Stimulated activated CD4-positive, alpha-beta T cell treated with anti-CD3 and anti-CD28 coated beads, Interleukin-12 subunit alpha, Interleukin-12 subunit beta, amount 100 ng/mL, for 4 hours (primary cell): ENCODE measurements at places on chromosomes 4 and X.

DNA sequence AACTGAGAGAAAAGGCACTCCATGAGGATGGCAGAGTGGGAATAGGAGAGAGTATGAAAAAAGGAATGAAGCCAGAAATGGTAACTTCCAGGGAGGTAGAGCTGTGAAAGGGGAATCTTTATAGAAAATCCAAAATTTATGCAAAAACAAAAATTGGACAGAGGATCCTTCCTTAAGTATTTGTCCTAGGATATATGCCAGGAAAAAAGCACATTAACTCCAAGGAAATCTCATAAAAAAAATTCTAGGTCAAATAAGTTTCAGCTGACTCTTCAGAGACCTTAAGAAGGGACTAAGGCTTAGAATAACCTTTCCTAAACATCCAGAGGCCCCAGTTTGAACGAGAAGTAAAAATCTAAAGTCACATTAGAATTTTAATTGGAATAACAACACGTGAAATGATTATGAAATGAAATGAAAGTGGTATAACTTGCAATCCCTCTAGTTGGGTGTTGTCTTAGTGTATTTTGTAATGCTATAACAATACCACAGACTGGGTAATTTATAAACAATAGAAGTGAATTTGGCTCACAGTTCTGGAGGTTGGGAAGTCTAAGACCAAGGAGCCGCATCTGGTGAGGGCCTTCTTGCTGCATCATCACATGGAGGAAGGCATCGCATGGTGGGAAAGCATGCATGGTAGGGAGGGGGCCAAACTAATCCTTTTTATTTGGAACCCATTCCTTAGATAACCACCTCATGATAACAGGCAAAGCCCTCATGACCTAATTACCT, 145.4 kb upstream of the RXFP1 start:
- no peak for DNase-seq

DNA sequence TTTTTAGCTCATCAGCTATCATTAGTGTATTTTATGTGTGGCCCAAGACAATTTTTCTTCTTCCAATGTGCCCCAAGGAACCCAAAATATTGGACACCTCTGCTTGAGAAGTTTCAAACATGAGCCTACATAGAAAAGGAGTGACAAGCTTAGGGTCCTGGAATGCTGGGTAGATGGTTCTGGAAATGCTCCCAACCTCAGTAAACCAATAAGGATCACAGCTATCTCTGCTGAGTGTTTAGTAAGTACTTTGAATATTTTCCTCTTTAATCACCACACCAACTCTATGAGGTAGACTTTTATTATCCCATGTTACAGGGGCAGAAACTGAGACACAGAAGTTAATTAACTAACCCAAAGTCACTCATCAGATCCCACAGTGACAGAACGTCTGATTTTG, 164.9 kb upstream of the KLF3 start:
- DNase-seq = no peak

GRCh38 chr4:141501395-141501794, 135.0 kb upstream of the IL15 start:
- DNase-seq = no peak

DNA sequence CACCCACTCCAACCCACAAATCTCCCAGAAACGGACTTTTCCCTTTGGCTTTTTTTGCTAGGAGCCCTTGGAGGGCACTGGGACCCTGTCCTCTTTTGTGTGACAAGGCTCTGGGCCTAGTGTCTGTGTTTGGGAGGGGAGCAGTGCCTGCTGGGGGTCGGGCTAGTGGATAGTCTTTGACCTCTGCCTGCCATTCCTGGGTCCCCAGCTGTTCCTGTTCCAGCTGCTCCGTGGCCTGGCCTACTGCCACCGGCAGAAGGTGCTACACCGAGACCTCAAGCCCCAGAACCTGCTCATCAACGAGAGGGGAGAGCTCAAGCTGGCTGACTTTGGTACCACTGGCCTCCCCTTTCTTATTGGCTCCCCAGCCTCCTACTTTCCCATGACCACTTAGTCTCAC, 6.7 kb upstream of the USP11 start:
- no peak for DNase-seq

DNA sequence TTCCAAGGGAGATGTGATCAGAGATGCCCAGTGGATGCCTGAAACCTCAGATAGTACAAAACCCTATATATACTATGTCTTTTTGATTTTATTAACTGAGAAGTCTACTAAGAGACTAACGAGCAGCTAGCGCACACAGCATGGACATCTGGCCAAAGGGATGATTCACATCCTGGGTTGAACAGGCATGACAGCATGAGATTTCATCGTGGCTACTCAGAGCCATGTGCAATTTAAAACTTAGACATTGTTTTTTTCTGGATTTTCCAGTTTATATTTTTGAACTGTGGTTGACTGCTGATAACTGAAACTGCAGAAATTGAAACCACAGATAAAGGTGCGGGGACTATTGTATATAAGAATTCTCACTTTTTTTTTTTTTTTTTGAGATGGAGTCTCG, 2252.9 kb upstream of the AGA start:
- DNase-seq = no peak

- no peak for DNase-seq
These were observed 69.4 kb downstream of the HMGB2 start for GRCh38 chr4:173264684-173265185.

DNA sequence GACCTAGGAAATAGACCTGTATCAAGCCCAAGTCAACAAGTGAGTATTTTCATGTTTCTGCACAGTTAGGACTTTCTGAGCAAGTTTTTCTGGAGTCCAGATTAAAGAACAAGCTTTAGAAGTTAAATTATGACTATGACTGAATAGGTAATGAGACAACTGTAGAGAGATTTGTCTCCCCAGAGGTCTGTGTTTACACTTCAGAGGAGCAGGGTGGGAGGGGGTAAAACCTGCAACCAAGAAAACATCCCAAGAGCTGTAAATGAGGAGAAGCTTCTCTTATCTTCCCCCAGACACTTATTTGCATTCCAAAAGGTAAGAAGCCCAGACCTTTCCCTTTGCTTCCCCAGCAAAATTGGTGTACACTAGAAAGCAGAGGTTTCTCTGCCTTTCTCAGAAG, 22.1 kb upstream of the CEP135 start:
- DNase-seq = no peak
